ENCODE measurements at places on chromosomes 12 and 14.

- DNase-seq = no peak
These were observed 120.5 kb downstream of the PHETA1 start for GRCh38 chr12:111248236-111249017.

- DNase-seq = no peak
These were observed 21.7 kb downstream of the XRCC3 start for GRCh38 chr14:103693515-103693914.

GRCh38 chr14:21023817-21024584, 860 bp downstream of the NDRG2 start:
- DNase-seq = no peak

DNA sequence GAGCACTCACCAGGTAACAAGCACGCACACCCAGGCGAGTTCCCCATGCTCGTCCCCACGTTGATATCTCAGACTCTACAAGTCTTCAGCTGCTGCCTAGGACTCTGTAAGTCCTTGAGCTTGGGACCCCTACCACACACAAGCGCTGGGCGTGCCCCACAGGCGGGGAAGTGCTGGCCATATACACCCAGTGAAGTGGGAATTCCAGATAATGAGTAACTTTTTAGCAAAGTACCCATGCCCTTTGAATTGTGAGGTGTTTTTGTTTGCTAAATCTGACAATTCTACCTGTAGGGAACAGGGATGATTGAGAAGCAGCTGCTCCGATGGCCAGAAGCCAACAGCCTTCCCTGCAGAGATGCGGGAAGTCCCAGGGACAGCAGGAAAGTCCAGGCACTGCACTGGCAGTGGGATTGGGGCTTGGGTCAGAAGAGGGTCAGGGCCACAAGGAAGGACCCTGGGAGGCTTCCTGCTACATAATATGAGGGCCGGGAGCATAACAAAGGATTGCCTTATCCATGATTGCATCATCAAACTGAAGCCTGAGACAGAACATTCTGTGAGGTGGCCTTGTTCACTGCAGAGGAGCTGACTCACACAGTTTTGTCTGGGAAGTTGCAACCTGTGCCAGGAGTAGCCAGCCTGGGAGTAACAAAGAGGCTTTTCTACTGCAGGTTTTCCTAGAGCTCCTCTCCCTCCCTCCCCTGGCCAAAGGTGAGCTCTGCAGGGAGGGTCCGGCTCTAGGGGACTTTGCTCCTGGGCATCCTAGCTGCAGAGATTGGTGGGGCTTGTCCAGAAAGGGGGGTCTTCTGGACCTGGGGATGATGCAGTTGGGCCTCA, 13.2 kb upstream of the SERPINA3 start:
- DNase-seq = no peak

GRCh38 chr14:91333650-91334039, 84.0 kb downstream of the CCDC88C start:
- no peak for DNase-seq

GRCh38 chr14:76844223-76844622, 18.0 kb downstream of the LRRC74A start:
- no peak for DNase-seq

DNA sequence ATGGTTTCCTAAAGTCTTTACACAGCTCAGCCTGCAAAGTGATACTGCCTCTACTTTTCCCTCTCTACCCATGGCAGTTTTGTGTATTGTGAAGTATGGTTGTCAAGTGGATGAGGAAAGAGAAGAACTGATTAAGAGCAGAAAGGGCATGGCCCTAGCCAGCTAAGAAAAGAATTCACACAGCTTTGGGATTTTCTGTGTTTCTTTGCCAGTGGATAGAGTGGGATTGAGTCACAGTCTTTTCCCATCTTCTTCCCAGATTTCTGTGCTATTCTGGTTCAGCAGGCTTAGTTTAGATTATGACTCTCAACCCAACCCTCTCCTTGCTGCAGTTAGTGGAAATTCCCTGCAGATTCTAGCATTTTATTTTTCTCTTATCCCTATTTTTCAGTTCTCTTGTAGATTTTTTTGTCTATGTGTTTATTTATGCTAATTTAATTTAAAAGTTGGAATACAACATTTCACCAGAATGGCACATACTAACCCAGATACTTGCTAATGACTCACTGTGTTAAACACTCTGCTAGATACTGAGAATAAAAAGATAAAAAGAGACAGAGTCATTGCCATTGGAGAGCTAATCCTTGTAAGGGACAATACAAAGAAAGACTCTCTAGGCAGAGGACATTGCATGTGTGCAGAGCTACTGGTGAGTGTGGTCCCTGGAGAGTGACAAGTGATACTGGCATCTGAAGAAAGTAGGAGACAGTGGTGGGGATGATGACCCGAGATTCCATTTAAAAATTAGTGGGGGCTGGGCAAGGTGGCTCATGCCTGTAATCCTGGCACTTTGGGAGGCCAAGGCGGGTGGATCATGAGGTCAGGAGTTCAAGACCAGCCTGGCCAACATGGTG, 106.3 kb downstream of the ST8SIA1 start:
- no peak for DNase-seq

DNA sequence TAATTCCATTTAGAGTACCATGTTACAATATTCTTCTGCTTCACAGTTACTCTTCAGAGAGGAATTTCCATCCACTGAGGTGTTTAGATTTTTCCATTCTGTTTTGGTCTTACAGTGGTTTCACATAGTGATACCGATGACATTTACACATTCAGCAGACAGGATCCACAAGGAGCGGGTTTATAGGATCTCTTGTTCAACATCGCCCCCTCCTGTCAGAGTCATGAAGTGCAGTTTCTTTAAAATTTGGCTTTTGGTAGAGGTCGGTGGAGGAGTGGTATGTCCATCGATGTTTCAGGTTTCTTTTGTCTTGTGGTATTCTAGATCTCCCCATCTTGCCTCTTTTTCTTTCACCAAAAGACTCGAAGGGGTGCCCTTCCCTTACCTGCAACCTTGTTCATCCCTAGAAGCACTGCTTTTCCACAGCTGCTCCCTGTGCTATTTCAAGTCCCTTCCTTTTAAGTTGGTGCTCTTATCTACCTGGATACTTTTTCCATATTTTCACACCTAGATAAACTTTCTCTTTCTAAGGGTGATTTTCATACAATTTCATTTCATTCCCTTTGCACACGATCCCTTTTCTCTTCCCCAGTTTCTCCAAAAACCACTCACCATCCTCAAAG, 181.3 kb downstream of the ITPR2 start:
- DNase-seq = peak; percentile 56

- no peak for DNase-seq
These were observed 492.9 kb upstream of the NOVA1 start for GRCh38 chr14:27090716-27091115.

DNA sequence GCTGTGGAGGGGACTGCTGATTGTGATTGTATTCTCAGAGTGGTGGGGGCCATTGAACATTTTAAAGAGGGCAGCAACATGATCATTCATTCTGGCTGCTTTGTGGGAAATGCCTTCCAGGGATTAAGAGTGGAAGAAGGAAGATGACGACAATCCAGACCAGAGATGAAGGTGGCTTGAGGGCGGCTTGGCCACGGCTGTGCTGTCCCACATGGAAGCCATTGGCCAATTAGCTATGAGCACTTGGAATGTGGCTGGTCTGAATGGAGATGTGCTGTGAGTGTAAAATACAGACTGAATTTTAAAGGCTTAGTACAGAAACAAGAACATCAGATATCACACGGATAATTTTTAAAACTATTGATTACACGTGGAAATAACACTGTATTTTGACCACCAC, 19.2 kb upstream of the SLC10A1 start:
- no peak for DNase-seq

DNA sequence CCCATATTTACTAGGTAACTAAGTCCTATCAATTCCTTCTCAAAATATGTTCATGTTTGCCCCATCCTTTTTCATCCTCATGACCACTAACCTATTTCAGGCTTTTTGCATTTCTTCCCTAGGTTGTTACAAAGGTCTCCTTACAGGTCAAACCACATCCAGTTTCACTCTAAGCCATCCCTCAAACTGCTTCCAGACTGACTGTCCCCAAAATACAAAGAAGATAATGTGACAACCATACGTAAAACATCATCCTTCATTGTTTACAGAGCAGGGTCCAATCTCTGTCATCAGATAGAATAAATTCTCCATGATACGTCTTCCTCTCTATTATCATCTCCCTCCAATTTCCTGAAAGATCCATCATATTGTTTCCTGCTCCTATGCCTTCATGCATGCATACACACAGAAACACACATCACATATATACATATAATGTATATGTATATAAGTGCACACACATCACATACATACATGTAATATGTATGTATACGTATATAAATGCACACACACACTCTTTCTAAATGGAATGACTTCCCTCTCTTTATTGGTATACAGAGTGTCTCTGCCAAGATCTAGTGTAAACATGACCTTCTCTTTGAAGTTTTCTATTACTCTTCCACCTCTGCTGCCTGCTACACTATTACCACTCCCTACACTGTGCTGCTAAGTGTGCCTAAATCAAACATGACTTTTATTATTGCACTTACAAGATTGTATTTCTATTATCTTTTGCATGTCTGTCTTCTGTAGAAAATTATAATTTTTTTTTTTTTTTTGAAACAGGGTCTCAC, 30.7 kb upstream of the EPS8 start:
- DNase-seq = no peak

DNA sequence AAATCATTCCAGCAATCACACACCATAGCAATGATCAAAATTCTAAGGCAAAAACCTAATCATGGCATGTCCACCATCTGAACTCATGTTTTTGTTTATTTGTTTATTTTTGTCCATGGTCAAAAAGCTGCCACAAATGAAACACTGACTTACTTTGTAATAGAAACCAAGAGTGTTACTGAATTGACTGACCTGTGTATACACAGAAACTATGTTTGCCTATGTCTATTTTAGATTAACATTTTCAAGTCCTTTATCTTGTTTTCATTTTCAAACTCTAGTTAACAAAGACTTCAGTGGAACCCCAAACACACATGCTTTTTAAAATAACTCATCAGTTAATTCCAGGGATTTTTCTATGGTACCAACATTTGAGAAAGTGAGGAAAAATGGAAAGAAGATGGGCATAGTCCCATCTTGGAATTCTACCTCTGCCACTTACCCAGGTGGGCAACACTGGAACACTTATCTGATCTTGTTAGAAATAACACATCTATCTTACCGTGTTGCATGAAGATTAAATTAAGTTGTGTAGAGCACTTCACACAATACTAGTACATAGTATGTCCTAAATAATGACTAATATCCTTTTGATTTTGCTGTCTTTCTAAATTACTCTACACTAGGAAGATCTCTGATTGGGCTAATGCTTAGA, 6.4 kb downstream of the LUM start:
- no peak for DNase-seq

GRCh38 chr12:51788876-51789275, 59.6 kb downstream of the FIGNL2 start:
- no peak for DNase-seq

DNA sequence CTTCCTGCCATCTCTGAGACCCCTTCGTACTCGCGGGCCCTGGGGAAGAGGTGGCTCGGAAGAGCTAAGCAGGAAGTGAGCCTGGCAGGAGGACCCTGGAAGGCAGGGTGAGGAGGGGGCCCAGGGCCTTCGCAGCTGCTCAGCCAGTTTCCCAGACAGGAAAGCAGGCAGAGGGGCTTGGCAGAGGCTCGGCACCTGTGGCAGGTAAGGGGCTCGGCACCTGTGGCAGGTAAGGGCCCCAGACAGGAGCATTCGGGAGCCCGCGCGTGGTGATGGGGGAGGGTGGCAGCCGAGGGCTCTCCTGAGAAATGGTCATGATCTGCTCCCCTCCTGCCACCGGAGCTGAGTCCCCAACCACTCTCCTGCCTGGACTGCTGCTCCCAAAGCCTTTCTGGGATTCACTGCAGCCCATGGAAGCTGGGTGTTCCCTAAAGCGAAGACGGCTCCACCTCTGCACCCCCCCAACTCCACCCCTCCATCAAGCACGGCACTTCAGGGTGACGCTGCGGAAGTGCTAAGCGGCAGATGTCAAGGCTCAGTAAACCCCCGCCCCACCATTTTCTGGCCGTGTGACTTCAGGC, 63.2 kb downstream of the PRIMA1 start:
- DNase-seq = no peak

- no peak for DNase-seq
These were observed 73.3 kb downstream of the NCOR2 start for GRCh38 chr12:124493809-124494750.

- no peak for DNase-seq
These were observed 23.4 kb upstream of the FSCB start for GRCh38 chr14:44530475-44530874.

- no peak for DNase-seq
These were observed 28.1 kb downstream of the MSRB3 start for GRCh38 chr12:65306366-65307168.

DNA sequence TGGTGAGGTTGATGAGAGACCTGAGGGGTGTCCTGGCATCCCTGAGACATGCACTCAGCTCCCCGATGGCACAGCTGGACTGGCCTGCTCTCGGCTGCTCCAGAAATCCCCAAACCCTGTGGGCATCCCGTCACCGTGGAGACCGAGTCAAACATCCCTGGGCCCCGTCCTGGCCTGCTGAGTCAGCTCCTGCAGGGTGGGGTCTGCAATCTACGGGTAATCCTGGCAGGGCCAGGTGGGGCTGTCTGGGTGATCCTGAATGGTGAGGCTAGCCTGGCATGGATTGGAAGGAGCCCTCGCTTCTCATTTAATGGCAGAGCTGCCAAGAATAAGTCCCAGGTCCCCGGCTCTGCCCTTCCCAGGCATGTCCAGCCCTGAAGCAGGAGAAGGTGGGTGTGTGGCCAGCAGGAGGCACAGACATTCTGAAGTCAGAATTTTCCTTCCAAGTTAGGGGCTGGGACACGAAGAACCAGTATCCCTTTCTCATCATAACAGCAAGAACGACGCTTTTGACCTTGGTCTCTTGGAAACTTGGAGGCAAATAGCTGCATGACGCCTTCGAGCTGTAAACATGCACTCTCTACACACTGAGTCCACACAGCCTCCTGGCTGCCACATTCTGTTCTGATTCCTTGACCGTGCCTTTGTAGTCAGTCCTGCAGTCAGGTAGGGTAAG, 17.7 kb upstream of the SERPINA4 start:
- no peak for DNase-seq

GRCh38 chr12:43675048-43675904, 83.3 kb downstream of the PUS7L start:
- no peak for DNase-seq

DNA sequence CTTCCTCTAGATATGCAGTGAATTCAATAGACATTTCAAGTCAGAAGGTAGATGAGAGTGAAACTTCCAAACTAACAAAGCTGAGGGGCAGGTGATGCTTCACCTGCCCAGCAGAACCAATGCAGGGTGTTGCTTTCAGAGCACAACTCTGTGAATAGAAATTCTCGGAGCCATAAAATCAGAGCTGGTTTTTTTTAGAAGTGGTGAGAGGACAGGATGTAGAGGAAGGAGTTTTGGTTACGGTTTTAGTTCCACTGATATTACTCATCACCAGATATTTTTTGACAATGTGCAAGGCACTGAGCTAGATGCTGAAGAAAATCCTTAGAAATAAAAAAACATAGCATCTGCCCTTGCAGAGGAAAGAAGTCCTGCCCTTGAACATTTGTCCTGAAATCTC, 62.2 kb downstream of the BMP4 start:
- no peak for DNase-seq

GRCh38 chr14:99179506-99179905, 92.5 kb downstream of the BCL11B start:
- no peak for DNase-seq
